ENCODE measurements at places on chromosomes 6 and 20.

- DNase-seq: no peak
Measured at GRCh38 chr6:138440758-138441357, 36.8 kb downstream of the HEBP2 start.

DNA sequence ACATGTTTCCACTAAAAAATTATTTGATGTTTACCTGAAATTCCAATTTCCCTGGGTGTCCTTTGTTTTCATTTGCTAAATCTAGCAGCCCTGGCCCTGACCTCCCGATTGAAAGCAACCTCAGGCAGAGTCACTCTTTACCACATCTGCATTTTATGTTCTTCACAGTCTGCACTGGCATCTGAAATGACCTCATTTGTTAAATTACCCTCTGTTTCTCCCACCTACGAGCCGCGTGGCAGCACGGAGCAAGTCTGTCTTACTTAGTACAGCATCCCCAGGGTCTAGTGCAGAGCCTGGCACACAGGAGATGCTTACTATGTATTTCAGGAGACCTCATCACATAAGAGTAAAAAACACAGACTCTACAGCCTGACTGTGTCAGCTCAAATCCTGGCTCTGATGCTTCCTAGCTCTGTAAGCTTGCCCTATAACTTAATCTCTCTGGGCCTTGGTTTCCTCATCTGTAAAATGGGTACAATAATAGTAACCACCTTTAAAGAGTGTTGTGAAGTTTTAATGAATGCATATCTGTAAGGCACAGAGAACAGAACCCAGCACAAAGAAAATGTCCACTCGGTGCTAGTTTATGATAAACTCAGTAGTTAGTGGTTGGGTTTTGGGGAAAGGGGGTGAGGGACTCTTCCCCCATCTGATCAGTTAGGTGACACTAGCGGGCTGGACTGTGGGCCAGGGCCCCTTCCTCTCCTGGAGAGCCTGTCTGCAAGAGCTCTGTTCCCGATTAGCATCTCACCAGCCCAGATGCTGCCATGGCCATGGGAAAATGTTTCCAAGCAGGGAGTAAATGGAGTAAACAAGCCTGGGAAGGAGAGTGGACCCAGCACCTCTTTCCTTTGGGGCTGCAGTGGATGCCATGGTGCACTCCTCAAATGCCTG is 88.2 kb downstream of the PREX1 start:
- DNase-seq: peak; percentile 20

- no peak for DNase-seq
Measured at GRCh38 chr20:31846793-31847138, 1.4 kb upstream of the FOXS1 start.

- DNase-seq: no peak
Measured at GRCh38 chr20:3282271-3283221, 43.6 kb upstream of the SLC4A11 start.

- DNase-seq: no peak
Measured at GRCh38 chr6:14791526-14791925, 454.3 kb upstream of the JARID2 start.

DNA sequence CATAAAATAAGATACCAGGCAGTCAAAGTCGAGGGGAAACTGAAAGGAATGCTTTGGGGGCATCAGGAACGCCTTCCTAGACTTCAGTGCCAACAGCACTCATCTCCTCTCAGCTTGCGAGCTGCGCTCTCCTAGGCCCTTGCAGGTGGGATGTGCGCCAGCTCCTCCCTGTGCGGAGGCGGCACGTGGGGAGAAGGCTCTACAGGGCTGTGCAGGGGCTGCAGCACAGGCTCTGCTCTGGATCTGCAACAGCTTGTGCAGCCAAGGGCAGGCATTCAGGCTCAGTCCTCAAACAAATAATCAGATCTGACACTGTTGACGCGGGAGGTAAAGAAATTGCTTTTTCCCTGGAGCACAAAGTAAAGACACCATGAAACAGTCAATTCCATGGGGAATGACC is 144.8 kb downstream of the TTLL2 start:
- no peak for DNase-seq

GRCh38 chr6:52089758-52090348 is 2.4 kb upstream of the PKHD1 start:
- no peak for DNase-seq

DNA sequence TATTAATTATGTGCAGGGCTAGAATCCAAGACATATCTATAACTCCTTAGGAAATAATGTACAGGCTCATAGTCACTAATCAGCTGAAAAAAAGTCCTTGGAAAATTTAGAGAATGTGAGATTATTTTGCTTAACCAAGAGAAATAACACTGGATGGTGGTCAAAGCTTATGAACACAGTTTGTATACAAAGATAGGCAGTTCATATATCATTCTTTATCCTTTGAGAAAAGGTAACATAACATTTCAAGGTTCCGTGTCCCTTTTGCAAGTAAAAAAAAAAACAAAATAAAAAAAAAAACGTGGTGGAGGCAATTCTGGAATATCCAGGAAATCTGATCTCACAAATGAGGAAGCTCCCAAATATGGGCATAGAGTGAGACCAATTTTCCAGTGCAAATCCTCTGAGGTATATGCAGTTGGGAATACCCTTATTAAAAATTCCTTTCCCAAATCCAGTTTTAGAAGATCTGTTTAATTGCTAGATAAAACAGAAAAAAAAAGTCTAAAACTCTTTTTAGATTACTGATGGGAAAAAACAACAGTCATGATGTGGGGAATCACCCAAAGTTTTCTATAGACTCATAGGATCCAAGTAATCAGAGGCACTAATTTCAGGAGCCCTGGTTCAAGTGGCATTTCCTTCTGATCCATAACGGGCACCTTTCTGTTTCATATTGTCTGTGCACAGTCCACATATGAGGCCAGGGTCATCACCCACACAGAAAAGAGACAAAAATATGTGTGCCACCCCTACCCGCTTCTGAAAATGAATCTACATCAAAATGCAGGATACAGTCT is 17.7 kb upstream of the TNFAIP3 start:
- no peak for DNase-seq

DNA sequence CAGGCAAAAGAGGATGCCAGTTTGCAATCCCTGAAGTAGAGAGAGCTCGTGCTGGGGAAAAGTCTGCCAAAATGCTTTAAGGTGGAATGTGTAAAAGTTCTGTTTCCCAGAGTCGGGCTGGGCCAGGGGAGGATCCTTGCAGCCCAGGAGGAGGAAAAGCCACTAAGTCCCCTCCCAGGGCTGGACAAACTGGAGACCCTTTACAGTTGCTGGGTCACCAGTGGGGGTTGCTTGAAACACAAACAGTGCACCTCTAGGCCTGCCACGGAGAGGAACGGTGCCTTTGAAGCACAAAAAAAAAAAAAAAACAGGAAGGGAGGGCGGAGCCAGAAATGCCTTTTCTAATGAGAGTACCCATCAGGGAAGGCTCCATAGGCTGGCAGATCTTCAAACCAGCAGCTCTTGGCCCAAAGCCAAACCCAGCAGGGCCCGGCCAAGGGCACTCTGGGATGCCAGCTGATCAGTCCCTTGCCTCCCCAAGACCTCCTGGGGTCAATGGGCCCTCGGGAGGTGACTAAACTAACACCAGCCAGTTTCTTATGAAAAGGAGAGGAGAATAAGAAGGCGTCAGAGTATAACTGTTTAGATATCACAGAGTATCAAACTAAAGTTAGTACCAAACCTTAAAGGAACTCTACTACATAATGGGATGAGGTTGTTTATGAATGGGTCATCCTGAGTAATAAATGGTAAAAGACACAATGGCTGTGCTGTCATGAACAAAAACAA is 23.7 kb downstream of the HLA-A start:
- peak; percentile 27 for DNase-seq
